Breast epithelium (tissue), 4 donors: ENCODE measurements at places on chromosomes 7 and 10.
A peak's percentile ranks its signal among the peaks of the same experiment; 100 is the strongest.

DNA sequence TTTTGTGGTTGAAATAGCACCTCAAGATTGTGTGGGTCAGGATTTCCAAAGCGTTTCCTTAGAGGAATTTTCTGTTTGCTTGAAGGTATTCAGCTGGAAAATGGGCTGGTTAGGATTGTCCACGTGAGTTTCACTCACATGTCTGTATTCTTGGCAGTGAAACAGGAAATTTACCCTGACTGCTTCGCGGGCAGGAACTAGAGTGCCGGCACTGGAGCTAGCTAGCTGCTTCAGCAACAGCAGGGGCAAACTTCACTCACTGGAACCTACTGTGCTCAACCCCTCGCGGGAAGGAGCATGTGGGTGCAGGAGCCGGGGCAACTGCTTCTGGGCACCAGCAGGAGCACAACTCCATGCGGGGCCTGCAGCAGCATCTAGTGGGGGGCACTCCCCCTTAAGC, 38.0 kb upstream of the RTKN2 start:
- DNase-seq: no peak

- DNase-seq: no peak
Measured at GRCh38 chr7:155191137-155191536, 106.5 kb upstream of the INSIG1 start.

DNA sequence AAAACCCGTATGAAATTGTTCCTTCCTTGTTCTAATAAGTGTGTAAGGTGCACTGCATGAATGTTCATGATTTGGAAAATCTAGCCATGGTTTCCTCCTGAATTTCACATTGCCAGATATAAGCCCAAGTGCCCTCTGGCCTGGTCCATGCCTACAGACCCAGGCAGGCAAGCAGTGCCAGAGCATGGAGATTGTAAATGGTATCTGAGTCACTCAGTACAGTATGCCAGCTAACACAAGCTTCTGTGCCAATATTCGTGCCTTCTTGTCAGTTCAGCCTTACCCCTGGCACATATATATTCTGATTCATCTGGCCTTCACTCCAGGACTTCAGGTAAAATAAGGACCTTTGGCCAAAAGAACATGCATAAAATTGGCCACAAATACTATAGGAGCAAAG, 38.4 kb upstream of the PDE1C start:
- no peak for DNase-seq

DNA sequence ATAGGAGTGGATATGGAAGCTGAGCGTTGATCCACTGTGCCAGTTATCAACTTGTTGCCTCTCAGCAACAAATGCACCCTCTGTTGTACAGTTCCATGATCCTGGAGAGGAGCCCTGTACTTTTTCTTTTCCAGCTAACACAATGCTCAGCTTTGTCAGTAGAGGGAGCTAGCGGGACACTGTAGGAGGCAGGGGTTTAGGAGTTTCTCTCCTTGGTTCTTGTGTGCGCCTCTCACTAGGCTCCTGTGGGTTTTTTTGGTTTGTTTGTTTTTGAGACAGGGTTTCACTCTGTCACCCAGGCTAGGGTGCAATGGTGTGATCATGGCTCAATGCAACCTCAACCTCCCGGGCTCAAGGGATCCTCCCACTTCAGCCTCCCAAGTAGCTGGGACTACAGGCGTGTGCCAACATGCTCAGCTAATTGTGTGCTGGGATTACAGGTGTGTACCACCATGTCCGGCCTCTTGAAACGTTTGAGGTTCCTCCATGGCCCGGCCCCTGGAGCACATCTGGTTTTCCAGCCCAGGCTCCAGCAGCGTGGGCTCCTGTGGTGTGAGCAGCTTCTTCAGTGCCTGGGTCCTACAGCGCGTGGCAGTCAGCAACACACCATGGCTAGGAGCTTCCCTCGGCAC, 12.0 kb upstream of the MARVELD1 start:
- no peak for DNase-seq

DNA sequence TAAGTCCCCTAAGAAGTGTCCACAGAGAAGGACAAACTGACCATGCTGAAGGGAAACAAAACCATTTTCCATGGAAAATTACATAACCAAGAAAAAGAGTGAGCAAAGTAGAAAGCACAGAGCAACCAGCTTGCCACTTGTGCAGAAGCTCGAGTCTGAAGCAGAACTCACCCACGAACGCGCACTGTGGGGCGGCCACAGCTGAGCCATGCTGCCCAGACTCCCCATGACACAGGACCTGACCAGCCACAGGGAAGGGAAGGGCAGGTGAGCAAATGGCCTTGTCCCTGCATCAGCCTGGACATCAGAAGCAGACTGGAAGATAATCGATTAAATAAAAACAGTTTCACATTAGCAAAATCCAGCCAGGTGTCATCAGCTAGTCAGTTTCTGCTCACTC, 95.7 kb downstream of the TCERG1L start:
- DNase-seq: no peak

DNA sequence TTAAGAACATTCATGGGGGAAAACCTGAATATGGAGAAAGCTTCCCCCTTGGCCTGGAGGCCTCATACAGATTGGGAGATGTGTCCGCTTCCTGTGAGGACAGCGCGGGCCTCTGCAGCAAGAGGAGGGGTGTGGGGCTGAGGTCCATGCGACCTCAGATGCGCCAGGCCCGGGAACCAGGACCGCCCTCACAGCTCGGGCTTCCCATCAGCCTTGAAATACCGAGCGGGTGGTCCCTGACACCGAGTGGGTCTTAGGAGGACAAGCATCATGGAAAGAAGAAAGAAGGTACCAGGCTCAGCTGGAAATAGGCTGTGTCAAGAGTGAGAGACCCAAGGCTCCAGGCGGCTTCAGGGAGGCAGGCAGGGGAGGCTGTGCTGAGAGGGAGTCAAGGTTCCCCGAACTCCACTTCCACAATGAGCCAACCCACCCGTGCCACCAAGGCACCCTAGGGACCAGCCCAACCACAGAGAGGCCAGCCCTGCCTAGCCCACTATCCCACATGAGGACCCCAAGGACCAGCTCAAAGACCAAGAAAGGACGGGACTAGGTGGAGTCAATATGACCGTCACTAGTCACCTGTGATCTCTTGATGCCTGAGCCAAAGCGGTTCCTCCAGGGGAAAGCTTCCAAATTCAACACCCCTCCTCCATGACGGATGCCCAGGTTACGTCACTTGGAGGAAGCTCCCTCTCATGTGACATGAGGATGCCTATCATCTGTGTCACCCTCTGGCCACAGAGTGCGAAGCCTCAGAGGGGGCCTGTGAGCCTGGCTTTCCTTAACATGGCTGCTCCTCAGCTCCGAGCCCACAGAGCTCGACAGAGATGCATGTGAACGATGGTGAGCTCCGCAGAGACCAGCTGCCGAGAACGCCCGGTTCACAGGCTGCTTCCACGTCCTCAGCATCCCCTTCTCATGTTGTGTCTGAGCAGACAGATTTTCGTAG, 103.7 kb downstream of the TCERG1L start:
- DNase-seq: peak; percentile 41

DNA sequence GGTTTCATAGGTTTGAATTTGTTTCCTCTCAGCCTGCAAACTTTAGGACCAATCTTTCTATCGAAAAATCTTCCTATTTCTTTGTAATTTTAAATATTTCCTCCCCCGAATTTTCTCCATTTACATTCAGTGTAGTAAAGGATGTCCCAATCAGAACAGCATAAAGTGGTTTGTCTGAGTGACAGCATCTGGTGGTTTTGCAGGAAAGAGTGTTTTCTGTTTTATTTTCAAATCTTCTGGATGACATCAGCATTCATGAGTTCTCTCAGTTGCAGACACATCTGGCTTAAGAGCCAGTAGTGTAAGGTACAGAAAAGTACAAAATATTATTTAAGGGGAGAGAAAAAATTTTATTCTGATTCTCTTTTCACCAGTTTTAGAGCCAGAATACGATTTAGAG, 634.8 kb downstream of the PHTF2 start:
- DNase-seq: no peak

GRCh38 chr7:31027161-31027965, 24.7 kb upstream of the ADCYAP1R1 start:
- no peak for DNase-seq

DNA sequence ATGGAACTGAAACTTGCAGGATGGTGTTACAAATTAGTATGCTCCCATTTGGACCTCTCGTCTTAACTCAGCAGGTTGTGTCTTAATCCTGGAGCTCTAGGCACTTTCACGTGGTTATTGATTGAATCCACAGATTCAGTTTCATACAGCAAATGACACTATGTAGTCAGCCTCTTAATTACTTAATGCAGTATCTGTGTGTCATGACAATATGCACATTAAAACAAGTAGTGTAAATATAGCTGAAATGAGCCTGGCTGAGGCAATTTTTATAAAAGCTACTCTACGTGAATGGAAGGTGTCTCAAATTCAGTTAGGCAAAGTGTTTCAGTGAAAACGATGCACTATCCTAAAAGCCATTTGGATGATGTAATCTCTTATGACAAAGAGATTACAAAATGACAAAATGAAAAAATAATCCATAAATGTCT, 86.8 kb downstream of the CD36 start:
- no peak for DNase-seq

- DNase-seq: no peak
Measured at GRCh38 chr7:159034988-159035387, 109.7 kb downstream of the VIPR2 start.

DNA sequence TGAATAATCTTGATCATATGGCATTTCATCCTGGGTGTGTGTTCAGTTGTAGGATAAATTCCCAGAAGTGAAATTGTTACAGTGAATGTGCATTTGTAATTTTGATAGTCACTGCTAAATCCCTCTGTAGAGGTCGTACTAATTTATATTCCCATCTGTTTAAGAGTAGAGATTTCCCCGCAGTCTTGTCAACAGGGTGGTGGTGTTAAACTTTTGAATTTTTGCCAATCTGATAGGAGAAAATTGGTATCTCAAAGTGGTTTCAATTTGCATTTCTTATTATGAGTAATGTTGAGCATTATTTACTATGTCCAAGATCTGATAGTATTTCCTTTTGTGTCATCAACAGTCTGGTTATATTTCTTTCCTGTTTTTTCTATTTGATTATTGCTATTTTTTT, 101.7 kb downstream of the AUTS2 start:
- DNase-seq: no peak
